ENCODE measurements at places on chromosomes 1 and 21.

DNA sequence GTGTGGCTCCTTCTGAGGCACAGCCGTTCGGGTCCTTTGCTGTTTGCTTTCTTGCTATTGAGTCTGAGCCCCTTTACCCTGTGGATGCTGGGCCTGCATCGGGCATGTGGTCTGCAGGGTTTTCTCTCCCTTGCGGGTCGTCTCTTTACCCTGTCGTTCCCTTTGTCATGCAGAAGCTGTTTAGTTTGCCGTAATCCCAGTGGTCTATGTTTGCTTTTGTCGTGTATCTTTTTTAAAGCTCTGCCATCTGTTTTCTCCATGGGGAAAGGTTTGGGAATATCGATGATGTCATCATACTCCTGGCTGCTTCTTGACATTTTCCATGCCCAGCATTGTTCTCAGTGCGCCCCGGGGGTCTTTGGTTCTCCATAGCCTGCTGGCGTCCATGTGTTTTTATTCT lies 68.2 kb downstream of the AGPAT3 start:
- DNase-seq: no peak

DNA sequence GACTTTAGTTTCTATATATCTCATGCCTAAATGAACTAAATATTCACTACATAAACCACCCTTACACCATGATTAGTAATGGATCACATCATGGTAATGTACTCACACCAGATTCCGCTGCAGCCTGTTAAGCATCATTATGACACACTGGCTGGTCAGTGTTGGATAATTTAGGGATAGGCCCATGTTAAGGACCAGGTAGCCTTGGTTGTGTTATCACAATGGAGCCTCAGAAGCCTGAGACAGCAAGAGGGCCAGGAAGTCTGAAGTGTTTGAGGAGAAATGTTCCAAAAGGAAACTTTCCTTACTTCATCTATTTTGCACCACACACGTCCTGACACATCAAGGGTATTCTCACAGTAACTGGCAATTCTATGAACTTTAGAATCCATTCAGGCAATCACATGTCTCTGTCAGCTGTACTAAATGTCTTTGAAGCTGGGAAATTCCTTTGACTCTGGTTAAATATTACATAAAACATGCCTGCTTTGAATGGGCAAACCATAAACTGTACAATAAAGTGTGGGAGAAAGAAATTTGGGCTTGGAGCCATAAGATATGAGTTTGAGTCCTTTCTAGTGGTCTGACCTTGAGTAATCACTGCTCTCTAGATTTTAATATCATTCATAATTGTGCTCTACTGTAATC lies 105.3 kb upstream of the DPT start:
- DNase-seq: no peak

DNA sequence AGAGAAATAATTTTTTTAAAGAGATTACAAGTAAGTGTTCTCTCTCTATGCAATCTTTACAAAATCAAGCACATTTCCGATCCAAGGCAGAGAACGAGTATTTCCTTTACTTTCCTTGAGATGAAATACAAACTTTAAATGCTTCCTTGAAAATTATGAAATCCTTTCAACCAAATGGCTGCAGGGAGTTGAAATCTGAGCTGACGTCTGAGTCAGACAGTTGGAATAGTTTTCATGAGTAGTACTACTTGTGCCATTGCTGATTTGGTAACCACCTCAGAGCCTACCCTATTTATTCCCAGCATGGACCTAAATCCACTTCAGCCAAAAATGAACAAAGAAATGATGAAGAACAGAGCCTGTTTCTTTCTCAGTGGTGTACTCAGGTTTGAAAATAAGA lies 183.6 kb downstream of the GIPC2 start:
- no peak for DNase-seq

GRCh38 chr1:52225174-52225573 lies 83.3 kb downstream of the ZFYVE9 start:
- DNase-seq: no peak

DNA sequence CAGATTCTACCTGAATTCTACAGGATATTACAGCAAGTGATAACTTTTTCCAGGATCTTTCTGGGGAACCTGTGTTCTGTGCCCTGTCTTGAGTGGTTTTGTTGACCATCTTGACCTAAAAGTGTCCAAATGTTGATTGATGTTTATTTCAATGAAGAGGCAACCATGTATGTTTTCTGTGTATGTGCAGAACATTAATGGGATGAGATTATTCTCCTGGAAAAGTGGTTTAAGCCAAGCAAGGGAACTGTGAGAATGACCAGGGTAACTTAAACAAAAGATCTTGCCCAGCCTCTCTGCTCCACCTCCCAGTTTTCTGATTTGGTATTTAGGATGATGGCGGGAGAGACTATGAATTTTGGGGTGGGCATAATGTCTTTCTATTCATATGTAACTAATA lies 1.0 kb upstream of the SAMD13 start:
- DNase-seq: no peak

- no peak for DNase-seq
Observed at GRCh38 chr1:3564921-3565831, 46.1 kb downstream of the MEGF6 start.

- peak; percentile 94 for DNase-seq
Observed at GRCh38 chr1:243946946-243947345, 96.9 kb upstream of the AKT3 start.

- peak; percentile 84 for DNase-seq
Observed at GRCh38 chr1:57424231-57425027, 569 bp upstream of the DAB1 start.

- no peak for DNase-seq
Observed at GRCh38 chr1:213123536-213123935, 72.5 kb downstream of the RPS6KC1 start.

GRCh38 chr1:23169727-23170335 lies 1.2 kb upstream of the LUZP1 start:
- peak; percentile 57 for DNase-seq

DNA sequence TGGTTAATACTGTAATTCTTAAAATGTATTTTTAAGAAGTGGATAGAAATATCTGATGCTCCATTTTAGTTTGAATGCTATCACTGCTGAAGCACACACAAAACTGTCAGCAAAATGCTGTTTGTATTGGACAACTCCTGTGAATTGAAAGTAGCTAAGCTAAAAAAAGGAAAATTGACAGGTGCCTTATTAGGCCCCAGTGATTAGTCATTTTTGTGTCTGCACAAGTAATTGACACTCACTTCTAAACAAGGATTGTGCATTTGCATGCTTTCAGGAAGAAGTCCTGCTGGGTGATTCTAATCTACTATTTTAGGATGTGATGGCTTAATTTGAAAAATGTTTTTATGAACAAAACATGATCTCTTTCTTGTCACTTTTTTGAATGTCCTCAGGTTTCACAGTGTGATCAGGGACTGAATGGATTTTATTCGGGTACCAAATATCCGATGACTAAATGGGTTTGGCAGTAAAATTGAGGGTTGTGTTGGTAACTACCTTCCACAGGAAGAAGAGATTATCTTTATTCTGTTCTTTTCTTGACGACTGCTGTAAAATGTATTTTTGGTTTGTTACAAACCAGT lies 13.0 kb upstream of the MAP3K7CL start:
- no peak for DNase-seq

DNA sequence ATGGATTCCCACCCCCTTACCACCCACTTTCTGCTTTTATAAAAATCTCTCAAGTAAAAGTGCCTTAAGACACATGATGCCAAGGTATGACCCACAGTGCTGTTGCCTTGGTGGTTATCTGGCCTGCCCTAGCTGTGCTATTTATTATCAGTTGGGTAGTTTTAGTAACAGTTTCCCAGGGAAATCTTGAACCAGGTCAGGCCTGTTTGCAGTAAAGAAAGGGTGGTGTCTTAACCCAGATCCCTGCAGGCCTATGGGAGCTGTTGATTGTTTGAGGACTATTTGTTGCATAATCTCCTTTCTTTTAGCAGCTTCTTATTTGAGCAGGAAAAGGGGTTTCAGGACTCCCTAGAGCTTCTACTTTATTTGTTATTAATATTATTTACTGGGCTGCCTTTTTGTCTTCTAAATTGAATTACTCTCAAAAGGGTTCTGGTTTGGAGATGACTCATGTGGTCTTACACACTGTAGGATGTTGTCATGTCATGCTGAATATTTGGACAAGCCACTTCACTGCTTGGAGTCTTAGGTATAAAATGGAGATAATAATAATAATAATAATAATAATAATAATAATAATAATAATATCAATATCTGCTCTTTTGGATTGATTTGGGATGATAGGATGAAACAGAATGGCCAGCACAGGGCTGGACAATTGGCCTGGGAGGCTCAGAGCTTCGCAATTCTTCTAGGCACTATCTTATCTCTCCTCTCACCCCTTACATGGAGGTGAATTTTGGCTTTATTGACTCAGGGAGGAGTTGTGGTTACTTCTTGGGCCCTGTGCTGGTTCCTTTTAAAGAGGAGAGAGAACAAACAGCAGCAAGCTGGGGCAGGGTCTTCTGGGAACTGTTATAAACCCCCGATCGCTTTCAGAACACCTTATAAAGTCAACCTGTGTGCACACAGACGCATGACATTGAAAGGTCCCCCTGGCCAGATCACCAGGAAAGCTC lies 252.1 kb downstream of the PRDM2 start:
- DNase-seq: no peak

DNA sequence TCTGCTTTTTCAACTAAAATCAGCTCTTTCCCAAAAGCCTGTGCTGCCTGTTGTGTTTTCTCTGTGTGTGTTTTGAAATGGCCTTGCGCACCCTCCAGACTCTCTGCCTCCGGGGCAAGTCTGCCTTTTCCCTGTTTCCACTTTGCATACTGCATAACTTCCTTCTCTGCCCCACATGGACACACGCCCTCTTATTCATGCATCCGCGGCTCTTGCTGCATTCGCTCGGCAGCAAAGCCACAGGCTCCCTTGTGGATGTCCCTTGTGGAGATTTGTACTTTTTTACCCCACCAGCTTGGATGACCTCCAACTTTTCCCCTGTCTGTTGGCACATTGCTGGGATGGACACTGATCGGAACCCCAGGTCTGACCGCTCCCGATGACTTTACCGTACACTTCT lies 147.6 kb downstream of the ADSS2 start:
- peak; percentile 60 for DNase-seq

DNA sequence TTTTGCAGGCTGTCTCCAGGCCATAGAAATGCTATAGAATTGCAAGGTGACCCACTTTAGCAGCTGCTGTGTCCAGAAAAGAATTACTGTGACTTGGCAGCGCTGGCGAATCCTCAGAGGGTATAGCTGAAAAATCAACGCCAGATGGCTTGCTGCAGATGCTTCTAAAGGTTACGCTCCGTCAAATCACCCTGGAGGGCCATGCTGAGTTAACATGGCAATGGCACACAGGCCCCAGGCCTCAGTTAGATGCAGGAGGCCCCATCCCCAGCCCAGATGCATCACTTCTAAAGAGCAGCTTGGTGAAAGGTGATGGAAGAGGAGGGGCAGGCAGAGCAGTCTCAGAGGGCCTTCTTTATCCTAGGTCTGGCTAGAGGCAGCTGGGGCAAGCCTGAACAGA lies 18.0 kb downstream of the KIAA1614 start:
- DNase-seq: no peak

GRCh38 chr1:162536511-162536910 lies 25.0 kb upstream of the UAP1 start:
- no peak for DNase-seq

DNA sequence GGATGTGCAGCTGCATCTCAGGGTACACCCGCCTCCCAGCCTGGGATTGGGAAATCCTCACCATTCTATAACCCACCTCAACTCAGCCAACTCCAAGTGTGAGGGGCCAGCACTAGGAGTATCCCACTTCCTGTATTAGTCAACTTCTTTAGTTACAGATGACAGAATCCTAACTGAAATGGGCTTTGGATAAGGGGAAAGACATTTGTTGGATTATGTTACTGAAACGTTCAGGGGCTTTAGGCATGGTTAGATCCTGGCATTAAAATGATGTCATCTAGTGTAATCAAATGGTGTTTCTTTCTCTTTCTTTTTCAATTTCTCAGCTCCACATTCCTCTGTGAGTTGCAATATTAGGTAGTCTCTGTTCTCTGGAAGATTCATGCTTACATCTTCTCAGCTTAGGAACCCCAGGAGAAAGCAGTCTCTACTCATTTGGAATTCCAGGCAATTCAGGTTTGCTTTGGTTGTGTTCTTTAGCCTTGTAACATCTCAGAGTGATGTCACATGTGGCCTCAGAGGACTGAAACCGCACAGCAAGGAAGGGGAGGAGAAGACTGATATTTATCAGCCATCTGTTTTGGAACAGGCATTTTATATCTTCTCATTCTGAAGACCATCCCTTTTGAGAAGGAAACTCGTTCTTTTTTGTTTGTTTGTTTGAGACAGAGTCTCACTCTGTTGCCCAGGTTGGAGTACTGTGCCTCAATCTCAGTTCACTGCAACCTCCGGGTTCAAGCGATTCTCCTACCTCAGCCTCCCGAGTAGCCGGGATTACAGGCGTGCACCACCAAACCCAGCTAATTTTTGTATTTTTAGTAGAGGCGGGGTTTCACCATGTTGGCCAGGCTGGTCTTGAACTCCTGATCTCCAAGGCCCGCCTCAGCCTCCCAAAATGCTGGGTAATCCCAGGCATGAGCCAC lies 18.9 kb upstream of the TMEM54 start:
- no peak for DNase-seq

Measured in islet precursor cell (in vitro differentiated cells).